ENCODE measurements at places on chromosomes 12 and 14. TPM values are rescaled to one million over a fixed set of nuclear protein-coding genes. Genes with fewer than 3 reads are reported as not detected.

DNA sequence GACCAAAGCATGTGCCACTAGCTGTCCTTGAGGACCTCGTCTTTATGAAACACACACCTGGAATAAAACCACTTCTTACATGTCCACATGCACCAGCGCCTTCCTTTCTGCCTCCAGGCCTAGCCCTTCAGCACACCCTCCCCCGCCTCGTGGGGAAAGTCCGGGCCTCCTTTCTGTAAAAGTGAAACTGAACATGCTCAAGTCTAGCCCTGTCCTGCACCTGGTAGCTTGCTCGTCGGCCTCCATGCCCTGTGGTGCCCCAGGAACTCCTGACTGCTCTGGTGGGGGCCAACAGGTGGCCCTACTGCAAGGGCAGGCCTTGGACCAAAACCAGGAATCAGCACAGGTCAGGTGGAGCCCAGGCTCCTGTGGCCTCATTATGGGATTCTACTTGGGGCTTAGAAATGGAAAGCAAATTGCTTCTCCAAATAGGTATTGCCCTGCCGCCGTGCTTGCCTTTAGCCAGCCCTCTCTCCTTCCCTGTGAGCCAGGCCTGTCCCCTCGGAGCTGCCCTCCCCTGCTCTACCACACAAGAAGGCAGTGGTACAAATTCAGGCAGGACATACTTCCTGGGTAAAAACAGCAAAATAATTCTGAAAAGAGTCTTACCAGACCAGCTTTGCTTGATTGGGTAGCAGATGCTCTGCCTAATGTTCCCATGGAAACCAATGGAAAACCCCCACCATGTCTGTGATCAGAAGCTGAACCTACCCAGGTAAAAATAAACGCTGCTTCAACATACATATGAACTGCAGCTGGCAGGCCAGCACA is 43.5 kb downstream of the ERH start:
- DNase-seq = no peak
- peaks cover 4% of the 10 kb centered on the region for H3K4me1 ChIP-seq
- H3K36me3 ChIP-seq = no peaks in the 10 kb centered on the region
- H3K27ac ChIP-seq = peak overlapping the region; percentile 49

DNA sequence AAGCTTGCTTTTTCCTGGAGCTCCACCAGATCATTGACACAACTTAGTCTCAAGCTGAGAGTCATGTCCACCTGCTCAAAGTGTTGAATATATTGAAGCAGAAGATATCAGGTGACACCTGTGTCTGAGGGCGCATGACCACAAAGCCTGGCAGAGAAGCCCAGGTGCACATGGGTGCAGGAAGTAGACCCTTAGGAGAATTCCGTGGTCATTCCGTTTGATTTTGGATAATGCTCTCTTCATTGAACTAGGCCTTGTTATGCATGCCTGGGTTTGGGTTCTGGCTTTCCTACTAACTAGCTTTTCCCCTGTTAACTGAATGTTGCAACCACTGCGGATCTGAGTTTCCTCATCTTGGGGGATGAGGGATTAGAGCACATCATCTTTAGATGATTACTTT is 7.1 kb downstream of the ARHGDIB start:
- no peaks in the 10 kb centered on the region for H3K4me1 ChIP-seq
- no peak overlapping the region for H3K4me3 ChIP-seq
- no peaks in the 10 kb centered on the region for H3K27me3 ChIP-seq
- no peak for DNase-seq
- H3K27ac ChIP-seq = peak overlapping the region; percentile 93

- H3K27me3 ChIP-seq = no peaks in the 10 kb centered on the region
- no peak overlapping the region for H3K4me3 ChIP-seq
- no peaks in the 10 kb centered on the region for H3K36me3 ChIP-seq
Observed at GRCh38 chr12:4829161-4829792, 80.4 kb upstream of the KCNA1 start.

- no peak overlapping the region for H3K4me3 ChIP-seq
- no peak for DNase-seq
- no peaks in the 10 kb centered on the region for H3K4me1 ChIP-seq
- H3K36me3 ChIP-seq = no peaks in the 10 kb centered on the region
- H3K27me3 ChIP-seq = no peaks in the 10 kb centered on the region
Observed at GRCh38 chr12:82673698-82674097, 13.0 kb upstream of the TMTC2 start.

- no peak overlapping the region for H3K27ac ChIP-seq
- no peaks in the 10 kb centered on the region for H3K4me1 ChIP-seq
- DNase-seq = no peak
- H3K36me3 ChIP-seq = no peaks in the 10 kb centered on the region
- H3K4me3 ChIP-seq = no peak overlapping the region
Observed at GRCh38 chr12:113950873-113951272, 15.3 kb downstream of the RBM19 start.

The TEP1 gene
- total RNA-seq = 44.8 TPM

The MANSC1 gene
- total RNA-seq = 34.4 TPM

- H3K36me3 ChIP-seq = no peaks in the 10 kb centered on the region
- no peaks in the 10 kb centered on the region for H3K27me3 ChIP-seq
- no peak overlapping the region for H3K4me3 ChIP-seq
- peak overlapping the region; percentile 56 for H3K27ac ChIP-seq
- H3K4me1 ChIP-seq = peaks cover 15% of the 10 kb centered on the region
- DNase-seq = no peak
Observed at GRCh38 chr14:52061390-52061789, 7.5 kb downstream of the NID2 start.

The TRIAP1 gene
- total RNA-seq = 4.4 TPM

The GALNT6 gene
- 1.3 TPM for total RNA-seq

DNA sequence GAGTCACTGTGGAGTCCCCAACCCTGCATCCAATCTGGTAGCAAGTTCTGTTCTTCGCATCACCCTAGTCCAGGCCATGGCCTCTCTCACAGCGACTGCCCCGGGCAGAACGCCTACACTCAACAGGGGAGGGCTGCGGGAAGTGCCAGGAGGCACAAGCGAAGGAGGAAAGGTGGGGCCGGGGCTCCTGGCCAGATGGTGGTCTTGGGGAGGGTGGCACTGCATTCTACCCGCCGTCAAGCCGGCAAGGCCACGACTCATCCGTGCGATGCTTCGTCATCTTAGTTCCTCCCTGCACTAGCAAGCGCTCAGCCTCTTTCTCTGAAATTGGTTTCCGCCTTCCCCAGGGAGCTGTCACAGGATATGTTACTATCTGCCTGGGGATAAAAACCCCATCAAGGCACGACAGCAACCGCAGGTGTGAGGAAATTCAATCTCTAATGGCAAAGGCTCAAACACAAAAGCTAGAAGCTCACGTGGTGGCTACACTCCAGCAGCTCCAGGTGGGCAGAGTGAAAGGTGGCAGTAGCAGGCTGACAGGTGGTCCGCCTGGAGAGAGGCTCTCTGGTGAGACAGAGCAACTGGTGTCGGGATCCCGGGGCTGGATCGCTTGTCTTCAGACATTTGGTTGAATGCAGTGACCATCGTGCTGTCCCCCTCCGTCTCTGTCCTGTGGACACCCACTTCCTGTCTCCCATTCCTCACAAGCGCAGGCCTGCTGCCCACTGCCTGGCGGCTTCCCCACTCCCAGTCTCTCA is 34.1 kb downstream of the ACADS start:
- no peak overlapping the region for H3K4me3 ChIP-seq
- no peaks in the 10 kb centered on the region for H3K4me1 ChIP-seq
- DNase-seq = no peak
- no peaks in the 10 kb centered on the region for H3K36me3 ChIP-seq
- no peaks in the 10 kb centered on the region for H3K27me3 ChIP-seq

- H3K36me3 ChIP-seq = no peaks in the 10 kb centered on the region
- DNase-seq = no peak
- no peaks in the 10 kb centered on the region for H3K27me3 ChIP-seq
- no peak overlapping the region for H3K27ac ChIP-seq
- H3K4me1 ChIP-seq = no peaks in the 10 kb centered on the region
Observed at GRCh38 chr12:106744600-106744999, 29.9 kb upstream of the RIC8B start.
